ENCODE measurements at places on chromosomes 13 and 19.

- no peak for DNase-seq
Measured at GRCh38 chr13:113169277-113170272, 11.1 kb downstream of the PROZ start.

- no peak for DNase-seq
Measured at GRCh38 chr13:28338006-28338574, 156.8 kb downstream of the FLT1 start.

DNA sequence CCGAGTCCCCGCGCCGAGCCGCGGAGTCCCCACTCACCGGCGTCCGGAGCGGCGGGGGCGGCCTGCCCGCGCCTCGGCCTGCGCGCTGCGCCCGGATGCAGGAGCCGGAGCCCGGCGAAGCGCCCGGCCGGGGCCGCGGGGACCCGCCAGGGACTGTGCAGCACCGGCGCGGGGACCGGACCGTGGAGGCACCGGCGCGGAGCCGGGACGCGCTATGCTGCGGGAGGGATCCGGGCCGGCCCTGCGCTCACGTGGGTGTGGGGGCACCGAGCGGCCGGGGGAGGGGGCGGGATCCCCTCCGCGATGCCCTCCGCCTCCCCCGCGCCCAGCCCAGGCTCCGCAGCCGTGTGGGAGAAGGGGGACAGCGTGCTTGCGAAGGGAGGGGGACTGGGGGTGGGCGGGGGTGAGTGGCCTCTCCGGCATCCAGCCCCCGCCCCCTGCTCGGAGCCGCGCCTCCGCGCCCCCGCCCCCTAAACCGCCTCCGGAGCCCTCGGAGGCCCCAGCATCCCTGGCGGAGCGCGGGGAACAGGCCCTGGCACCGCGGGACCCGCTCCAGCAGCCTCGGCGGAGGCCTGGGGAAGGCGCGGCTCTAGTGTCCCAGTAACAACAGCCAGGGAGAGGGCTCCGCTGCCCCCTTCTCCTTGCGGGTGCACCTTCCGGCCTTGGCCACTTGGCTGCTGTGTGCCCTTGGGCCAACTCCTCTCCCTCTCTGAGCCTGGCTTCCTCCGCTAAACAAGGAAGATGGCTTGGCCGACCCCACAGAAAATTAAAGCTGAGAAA is at the start of gene SLC1A6:
Gene SLC1A6 (minus strand): TSS at position 389 of the 780 bp plus-strand sequence. CDS start 6,954 bp downstream, outside the sequence.
- no peak for DNase-seq

DNA sequence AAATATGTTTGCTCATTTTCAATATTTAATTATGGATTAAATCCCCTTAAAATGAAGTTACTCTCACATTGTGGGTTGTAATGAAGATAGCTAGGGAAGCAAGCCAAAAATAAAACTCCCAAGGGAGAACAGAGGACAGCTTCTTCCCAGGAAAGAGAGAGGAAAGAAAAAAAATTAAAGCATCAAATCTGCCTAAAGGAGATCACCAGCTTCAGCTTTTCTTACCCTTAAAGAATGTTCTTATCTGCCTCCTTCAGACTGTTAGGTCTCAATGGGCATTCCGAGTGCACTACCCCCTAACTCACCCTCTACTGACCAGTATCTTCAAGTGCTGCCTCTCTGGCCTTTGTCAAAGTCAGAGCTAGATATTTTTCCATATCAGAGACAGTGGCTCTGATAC is 55.2 kb downstream of the XPO4 start:
- no peak for DNase-seq

GRCh38 chr19:14530005-14530348 is 583 bp downstream of the TECR start:
- no peak for DNase-seq

- no peak for DNase-seq
Measured at GRCh38 chr13:47549219-47549752, 451.8 kb downstream of the SUCLA2 start.

- peak; percentile 57 for DNase-seq
Measured at GRCh38 chr19:56477429-56478338, 539 bp upstream of the ZNF667 start.

DNA sequence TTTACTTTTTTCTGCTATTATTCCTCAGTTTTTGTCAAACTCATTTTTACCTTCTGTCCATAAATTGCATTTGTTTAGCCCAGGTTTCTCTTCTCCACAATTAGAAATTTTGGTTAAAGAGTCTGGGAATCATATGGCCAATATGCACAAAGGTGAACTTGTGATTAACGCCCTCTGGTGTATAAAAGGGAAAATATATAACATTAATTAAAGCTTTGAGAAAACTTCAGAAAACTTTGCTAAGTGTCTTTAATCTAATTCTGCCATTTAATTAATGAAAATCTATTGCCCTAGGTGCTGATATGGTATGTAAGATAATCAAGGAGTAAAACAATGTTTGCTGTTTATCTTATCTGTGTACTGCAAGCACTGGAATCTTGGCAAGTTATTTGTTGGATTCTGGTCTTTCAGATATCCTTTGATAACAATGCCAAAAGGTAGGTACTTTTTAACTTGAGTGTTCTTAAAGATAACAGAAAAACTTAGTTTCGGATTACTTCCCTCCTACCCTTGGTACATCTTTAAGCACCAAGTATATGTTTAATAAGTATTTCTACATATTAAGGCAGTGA is 402.6 kb downstream of the SUCLA2 start:
- DNase-seq, result no peak

DNA sequence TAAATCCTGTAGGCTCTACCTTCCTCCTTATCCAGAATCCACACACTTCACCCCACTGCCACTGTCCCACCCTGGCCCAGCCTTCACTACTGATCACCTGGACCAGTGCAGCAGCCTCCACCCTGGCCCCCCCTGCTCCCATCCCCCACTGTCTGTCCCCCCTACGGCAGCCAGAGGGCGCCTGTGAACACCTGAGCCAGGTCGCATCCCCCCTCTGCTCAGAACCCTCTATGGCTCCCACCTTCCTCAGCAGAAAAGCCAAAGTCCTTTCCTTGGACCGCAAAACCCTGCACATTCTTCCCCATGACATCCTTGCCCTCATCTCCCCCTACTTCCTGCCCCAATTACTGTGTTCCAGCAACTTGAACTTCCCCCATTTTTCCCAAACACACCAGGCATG is 20.6 kb downstream of the ELAVL3 start:
- DNase-seq, result no peak

DNA sequence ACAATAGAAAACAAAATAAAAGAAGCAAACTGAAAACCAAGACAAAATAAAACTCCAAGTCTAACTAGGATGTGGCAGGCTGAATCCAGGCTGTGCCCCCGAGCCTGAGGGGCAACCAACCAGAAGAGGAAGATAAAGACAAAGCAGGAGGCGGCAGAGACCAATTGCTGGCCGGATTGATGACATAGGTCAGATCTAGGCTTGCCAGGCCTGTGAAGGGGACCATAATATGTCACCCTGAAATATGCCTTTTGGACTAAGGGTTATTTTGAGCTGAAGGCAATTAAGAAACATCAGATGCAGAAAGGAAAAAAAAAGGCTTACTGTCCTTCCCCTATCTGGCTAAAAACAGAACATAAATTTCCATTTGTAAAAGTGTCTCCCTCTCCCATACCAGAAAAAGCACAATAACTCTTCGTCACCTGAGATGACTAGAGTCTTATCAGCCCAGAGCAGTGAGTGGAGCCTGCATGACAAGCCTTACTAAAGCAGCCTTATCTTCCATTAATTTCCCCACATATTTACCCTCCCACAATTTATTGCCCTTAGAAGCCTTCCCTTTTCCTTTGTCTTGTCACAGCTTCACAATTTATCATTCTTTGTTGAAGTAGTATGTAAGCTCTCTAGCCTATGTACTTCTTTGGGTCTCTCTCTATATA is 22.8 kb downstream of the ATP8A2 start:
- DNase-seq, result no peak

GRCh38 chr13:43245374-43245964 is 222.1 kb downstream of the DNAJC15 start:
- DNase-seq, result peak; percentile 78

DNA sequence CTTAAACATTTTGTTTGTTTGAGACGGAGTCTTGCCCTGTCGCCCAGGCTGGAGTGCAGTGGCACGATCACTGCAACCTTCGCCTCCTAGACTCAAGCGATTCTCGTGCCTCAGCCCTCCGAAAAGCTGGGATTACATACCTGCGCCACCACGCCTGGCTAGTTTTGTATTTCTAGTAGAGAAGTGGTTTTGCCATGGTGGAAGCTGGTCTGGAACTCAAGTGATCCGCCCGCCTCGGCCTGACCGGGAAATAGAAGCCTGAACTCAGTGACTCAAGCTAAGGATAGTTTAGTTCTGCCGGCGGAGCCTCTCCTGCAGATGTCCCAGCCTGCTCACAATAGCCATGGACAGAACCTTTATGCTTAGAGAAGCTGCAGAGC is 53.0 kb upstream of the ZNF254 start:
- peak; percentile 9 for DNase-seq

DNA sequence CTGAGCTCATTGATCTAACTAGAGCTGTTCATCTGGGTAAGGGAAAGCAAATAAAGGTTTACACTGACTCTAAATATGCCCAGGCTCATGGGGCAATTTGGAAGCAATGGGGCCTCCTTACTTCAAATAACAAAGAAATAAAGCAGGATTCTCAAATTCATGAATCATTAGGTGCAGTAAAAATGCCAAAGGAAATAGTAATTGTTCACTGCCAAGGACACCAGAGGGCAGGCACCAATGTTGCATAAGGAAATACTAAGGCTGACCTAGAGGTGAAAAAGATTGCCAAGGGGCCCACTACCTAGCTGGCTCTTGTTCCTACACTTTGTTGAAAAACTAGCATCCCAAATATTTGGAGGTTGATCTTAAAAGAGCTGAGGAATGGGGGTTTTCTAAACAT is 1686.7 kb upstream of the MIR17HG start:
- DNase-seq, result no peak

DNA sequence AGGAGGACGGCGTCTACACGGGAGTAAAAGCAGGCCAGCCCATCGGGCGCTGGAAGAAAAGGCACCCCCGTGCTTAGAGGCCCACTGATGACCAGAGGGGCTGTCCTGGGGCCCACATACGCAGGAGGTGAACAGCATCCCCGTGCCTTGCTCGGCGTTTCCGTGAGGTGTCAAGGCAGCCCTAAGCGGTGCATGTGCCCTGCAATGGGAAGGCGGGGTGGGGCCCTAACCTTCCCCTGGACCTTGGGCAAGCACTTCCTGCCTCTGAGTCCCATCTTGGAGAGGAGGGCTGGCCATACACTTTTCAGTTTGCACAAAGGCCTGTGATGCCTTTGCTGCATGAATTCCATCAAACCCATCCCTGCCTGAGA is 47.8 kb upstream of the ATP11A start:
- DNase-seq, result no peak

- no peak for DNase-seq
Measured at GRCh38 chr13:42083138-42083770, 34.8 kb downstream of the DGKH start.

DNA sequence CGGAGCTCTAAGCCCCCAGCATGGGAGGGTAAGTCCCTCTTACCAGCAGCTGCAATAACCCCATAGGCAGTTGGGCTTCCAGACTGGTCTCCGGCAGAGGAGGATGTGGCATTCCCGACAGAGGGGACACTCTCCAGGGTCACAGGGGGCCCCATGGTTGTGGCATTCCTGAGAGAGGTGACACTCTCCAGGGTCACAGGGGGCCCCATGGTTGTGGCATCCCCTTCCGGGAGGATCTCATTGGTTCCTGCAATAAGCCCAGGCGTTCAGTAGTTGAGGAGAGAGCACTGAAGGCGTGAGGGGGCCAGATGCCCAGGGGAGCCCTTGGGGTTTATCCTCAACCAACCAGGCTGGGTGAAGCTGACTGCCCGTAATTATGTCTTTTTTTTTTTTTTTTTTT is 5.4 kb downstream of the CD320 start:
- DNase-seq, result no peak

DNA sequence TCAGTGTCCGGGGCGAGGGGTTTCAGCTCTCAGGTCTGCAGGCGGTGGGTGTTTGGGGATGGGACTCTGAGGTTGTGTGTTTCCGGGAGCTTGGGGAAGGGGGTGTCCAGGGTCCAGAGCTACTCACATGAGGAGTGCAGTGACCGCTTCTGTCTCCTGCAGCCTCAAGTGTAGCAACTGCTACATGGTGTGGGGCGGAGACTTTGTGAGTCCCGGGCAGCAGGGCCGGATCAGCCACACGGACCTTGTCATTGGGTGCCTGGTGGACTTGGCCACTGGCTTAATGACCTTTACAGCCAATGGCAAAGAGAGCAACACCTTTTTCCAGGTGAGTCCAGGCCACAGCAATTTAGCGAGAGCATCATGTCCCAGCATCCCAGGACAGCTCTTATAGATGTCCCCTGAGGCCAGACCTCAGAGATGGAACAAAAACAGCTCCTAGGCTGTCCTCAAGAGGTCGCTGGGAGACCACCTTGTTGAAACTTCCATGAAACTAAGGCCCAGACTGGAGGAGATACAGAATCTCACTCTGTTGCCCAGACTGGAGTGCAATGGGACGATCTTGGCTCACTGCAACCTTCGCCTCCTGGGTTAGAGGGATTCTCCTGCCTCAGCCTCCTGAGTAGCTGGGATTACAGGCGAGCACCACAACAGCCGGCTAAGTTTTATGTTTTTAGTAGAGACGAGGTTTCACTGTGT is 44.9 kb downstream of the RYR1 start:
- DNase-seq, result no peak

DNA sequence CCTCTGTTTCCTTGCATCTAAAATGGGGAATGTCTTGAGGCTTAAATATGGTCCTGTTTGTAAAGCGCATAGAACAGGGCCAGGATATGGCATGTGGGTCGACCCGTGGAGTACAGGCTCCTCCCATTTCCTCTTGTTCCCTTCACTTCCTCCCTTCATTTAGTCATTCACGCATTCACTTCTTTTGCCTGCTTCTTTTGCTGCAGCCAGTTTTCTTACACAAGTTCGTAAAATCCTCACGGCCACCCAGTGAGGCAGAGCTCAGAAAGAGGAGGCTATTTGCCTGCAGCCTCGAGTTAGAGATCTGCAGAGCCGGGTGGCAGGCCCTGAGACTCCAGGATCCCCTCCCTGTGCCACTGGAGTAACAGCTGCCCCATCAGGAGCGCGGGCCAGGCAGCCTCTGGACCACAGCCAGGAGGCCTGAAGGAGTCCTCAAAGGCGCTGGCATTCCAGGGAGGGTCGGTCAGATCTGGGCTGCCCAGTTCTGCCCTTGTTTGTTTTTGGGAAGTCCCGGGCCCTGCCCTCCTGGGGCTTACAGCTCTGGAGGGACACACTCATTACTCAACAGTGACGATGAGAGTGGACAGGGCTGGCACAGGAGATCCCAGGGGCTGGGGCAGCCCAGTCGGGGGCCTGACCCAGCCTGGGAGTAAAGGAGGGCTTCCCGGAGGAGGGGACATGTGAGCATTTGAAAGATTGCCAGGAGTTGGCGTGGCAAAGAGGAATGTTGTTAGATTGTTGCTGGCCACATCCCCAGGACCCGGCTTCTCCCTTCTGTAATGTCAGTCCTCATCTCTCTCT is 4.6 kb downstream of the PPP5C start:
- DNase-seq, result no peak

GRCh38 chr13:106262886-106263285 is 272.6 kb downstream of the EFNB2 start:
- DNase-seq, result no peak

- no peak for DNase-seq
Measured at GRCh38 chr13:28505543-28506135, 10.7 kb upstream of the FLT1 start.

- DNase-seq, result no peak
Measured at GRCh38 chr13:98141509-98142379, 1.1 kb upstream of the FARP1 start.

GRCh38 chr13:74819549-74819948 is 662.4 kb downstream of the TBC1D4 start:
- DNase-seq, result no peak
